Endodermal cell (in vitro differentiated cells): ENCODE measurements at places on chromosomes 3 and 15.

GRCh38 chr3:158491968-158492367 is 79.0 kb upstream of the MLF1 start:
- H3K4me1 ChIP-seq = peaks cover 3% of the 10 kb centered on the region
- no peaks in the 10 kb centered on the region for H3K27me3 ChIP-seq
- H3K27ac ChIP-seq = no peak overlapping the region
- peak overlapping the region; percentile 22 for H3K4me3 ChIP-seq
- DNase-seq = no peak

DNA sequence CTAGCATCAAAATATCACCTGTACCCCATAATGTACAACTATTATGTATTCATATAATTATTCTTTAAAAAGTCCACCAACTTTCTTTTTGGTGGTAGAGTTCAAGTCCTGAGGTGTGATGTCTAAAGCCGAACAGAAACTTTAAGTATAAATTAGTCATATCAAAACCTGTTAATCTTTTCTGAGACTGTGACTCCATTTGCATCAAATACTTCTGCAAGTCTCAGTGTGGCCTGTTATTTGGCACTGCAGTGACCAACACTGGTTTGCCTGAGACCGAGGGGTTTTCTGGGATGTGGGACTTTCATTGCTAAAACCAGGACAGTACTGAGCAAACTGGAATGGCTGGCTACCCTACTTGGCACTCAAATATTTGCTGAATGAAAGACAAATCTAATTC is 7.3 kb downstream of the NGLY1 start:
- H3K27me3 ChIP-seq = no peaks in the 10 kb centered on the region
- H3K4me1 ChIP-seq = no peaks in the 10 kb centered on the region
- peaks cover 46% of the 10 kb centered on the region for H3K36me3 ChIP-seq
- H3K27ac ChIP-seq = no peak overlapping the region
- DNase-seq = no peak
- H3K4me3 ChIP-seq = no peak overlapping the region

- no peaks in the 10 kb centered on the region for H3K27me3 ChIP-seq
- DNase-seq = no peak
- H3K4me1 ChIP-seq = no peaks in the 10 kb centered on the region
- no peak overlapping the region for H3K4me3 ChIP-seq
- no peaks in the 10 kb centered on the region for H3K36me3 ChIP-seq
These were observed 668.7 kb downstream of the OTOL1 start for GRCh38 chr3:162165346-162165745.

- H3K4me1 ChIP-seq = no peaks in the 10 kb centered on the region
- no peaks in the 10 kb centered on the region for H3K36me3 ChIP-seq
- no peak for DNase-seq
- H3K27me3 ChIP-seq = no peaks in the 10 kb centered on the region
- no peak overlapping the region for H3K4me3 ChIP-seq
These were observed 26.2 kb upstream of the ATG7 start for GRCh38 chr3:11245827-11246662.

GRCh38 chr15:84832448-84833040 is 15.4 kb downstream of the ALPK3 start:
- H3K36me3 ChIP-seq = peaks cover 85% of the 10 kb centered on the region
- H3K4me3 ChIP-seq = no peak overlapping the region
- DNase-seq = peak; percentile 11

- H3K4me3 ChIP-seq = no peak overlapping the region
- no peak for DNase-seq
- no peak overlapping the region for H3K27ac ChIP-seq
- no peaks in the 10 kb centered on the region for H3K27me3 ChIP-seq
- H3K4me1 ChIP-seq = no peaks in the 10 kb centered on the region
These were observed 160.6 kb downstream of the SUCLG2 start for GRCh38 chr3:67493808-67494207.

- no peak for DNase-seq
- no peak overlapping the region for H3K4me3 ChIP-seq
- H3K27ac ChIP-seq = no peak overlapping the region
- H3K36me3 ChIP-seq = no peaks in the 10 kb centered on the region
- no peaks in the 10 kb centered on the region for H3K27me3 ChIP-seq
- H3K4me1 ChIP-seq = peaks cover 3% of the 10 kb centered on the region
These were observed 447.3 kb downstream of the TAFA4 start for GRCh38 chr3:68485051-68485450.

- peak overlapping the region; percentile 61 for H3K27ac ChIP-seq
- no peaks in the 10 kb centered on the region for H3K27me3 ChIP-seq
- no peaks in the 10 kb centered on the region for H3K4me1 ChIP-seq
- no peak overlapping the region for H3K4me3 ChIP-seq
- peaks cover 72% of the 10 kb centered on the region for H3K36me3 ChIP-seq
- DNase-seq = no peak
These were observed 35.0 kb upstream of the BSN start for GRCh38 chr3:49519296-49519695.

DNA sequence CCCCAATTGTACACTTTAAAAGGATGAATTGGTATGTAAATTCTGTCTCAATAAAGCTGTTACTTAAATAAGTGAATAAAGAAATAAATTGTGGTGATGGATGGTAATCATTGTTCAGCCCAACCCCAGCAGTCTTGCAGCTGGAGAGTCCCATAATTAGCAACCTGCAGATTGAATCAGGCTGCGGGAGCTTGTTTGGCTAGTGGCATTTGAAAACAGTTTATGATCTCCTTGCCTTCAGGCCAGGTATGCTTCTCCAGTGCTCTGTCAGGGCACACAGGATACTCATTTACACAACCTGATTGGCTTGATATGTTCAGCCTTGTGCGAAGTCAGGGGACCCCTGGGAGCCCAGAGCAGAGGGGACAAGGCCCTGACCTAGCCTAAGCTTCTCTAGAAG is 16.5 kb upstream of the TSEN2 start:
- no peak overlapping the region for H3K4me3 ChIP-seq
- no peak overlapping the region for H3K27ac ChIP-seq
- H3K4me1 ChIP-seq = no peaks in the 10 kb centered on the region
- H3K36me3 ChIP-seq = no peaks in the 10 kb centered on the region

DNA sequence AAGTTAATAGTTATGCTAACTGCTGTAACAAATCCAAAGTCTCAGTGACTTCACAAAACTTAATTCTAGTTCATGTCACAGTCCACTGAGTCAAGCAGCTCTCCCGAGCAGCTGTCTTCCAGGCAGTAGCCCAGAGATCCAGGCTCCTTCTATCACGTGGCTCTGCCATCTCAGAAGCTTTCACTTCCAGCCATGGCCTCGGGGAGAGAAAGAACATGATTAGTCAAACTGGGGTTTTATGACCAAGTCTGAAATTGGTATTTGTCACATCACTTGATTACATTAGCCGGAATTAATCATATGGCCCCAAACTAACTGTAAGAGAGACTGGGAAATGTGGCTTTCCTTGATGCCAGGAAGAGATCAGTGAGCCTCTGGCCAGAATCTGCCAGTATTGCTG is 70.2 kb upstream of the DGKG start:
- no peak for DNase-seq
- H3K4me3 ChIP-seq = no peak overlapping the region
- H3K36me3 ChIP-seq = no peaks in the 10 kb centered on the region
- no peaks in the 10 kb centered on the region for H3K27me3 ChIP-seq
- H3K4me1 ChIP-seq = peaks cover 18% of the 10 kb centered on the region
- H3K27ac ChIP-seq = no peak overlapping the region

DNA sequence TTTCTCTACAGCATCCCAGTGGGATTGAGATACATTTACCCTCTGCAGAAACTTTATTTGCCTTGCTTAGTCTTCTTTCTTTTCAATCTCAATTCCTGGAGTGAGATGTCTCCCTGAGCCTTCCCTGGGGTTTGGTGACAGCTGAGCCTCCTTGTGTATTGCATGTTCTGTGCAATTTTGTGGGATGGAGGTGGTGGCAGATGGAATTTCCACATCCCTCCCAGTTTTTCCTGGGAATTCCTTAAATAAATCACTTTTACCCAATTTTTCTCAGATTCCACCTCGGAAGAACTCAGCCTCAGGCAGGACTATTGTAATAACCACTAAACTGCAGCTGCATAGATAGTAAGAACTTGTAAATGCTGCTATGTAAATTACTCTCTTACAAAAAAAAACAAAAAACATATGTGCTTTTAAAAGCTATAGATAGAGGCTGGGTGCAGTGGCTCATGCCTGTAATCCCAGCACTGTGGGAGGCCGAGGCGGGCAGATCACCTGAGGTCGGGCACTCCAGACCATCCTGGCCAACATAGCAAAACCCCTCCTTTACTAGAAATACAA is 88.5 kb upstream of the ABHD17C start:
- no peak overlapping the region for H3K4me3 ChIP-seq
- no peak overlapping the region for H3K27ac ChIP-seq
- H3K4me1 ChIP-seq = peaks cover 6% of the 10 kb centered on the region
- no peaks in the 10 kb centered on the region for H3K36me3 ChIP-seq

GRCh38 chr3:61444782-61445181 is 116.6 kb upstream of the PTPRG start:
- H3K4me3 ChIP-seq = no peak overlapping the region
- H3K36me3 ChIP-seq = no peaks in the 10 kb centered on the region
- no peak for DNase-seq
- no peaks in the 10 kb centered on the region for H3K4me1 ChIP-seq
- peaks cover 10% of the 10 kb centered on the region for H3K27me3 ChIP-seq

DNA sequence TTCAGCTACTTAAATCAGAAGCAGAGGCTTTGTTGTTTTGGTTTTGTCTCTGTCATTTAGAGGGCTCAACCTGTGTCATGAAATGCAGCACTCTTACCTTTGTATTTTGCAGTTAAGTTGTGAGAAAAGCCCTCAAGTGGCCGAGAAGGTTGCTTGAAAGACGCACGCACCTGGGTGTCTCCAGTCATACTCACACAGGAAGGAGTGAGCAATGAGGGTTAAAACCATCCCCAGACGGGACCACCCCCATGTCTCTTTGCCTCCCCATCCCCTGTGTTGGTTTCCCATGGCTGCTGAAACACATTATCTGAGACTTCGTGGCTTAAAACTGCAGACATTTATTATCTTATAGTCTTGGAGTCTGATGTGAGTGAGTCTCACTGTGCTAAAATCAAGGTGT is 376.1 kb upstream of the CFAP20DC start:
- H3K4me3 ChIP-seq = no peak overlapping the region
- H3K27ac ChIP-seq = no peak overlapping the region
- no peaks in the 10 kb centered on the region for H3K36me3 ChIP-seq

DNA sequence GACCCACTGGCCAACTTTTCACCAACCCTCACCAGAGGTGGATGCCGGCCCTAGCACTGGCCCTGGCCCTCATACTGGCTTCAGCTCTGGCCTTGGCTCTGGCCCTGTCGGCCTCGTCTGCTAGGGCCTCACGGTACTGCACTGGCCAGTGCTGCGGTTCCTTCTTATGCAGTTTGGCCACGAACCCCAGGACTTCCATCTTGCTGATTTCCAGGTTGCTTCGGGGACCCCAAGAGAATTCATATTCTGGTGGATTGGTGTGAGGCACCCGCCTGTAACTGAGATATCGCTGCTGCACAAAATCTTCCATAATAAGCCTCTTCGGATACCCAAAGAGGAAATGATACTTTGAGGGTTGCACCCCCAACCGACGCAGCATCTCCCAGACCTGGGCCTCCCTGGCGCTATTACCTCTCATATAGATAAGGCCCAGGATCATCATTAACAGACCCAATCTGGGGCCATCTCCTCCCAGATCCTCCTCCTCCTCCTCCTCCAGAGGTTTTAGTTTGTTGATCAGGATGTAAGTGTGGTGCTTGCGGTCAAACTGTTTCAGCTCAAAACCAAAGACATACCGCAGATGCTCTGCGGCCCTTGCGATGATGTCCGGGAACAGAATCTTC is 883 bp downstream of the MAGEF1 start:
- no peak for DNase-seq
- no peaks in the 10 kb centered on the region for H3K27me3 ChIP-seq
- peak overlapping the region; percentile 93 for H3K27ac ChIP-seq
- H3K36me3 ChIP-seq = peaks cover 18% of the 10 kb centered on the region
- no peaks in the 10 kb centered on the region for H3K4me1 ChIP-seq

DNA sequence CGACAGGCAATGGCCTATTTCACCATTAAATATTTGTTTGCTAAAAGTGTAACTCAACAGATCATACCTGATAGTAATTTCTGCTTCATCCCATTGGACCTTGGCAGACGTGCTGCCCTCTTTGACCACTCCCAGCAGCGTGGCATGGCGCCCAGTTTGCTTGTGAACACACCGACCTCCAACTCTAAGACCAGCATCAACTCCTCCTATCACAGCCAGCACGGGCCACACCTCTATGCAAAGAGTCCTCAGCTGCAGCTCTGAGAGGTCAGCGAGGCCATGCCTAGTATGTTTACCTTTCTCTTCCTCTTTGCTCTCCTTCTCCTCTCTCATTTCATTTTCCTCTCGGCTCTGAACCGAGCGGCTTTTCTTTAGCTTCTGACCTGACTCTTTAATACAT is 80.6 kb downstream of the FBXL22 start:
- H3K36me3 ChIP-seq = peaks cover 60% of the 10 kb centered on the region
- no peak overlapping the region for H3K4me3 ChIP-seq
- H3K4me1 ChIP-seq = no peaks in the 10 kb centered on the region
- no peaks in the 10 kb centered on the region for H3K27me3 ChIP-seq
- no peak overlapping the region for H3K27ac ChIP-seq
- peak; percentile 45 for DNase-seq

- H3K27me3 ChIP-seq = no peaks in the 10 kb centered on the region
- peaks cover 47% of the 10 kb centered on the region for H3K36me3 ChIP-seq
- H3K4me1 ChIP-seq = no peaks in the 10 kb centered on the region
- H3K27ac ChIP-seq = no peak overlapping the region
These were observed 11.4 kb upstream of the SPTBN5 start for GRCh38 chr15:41905036-41905793.

- H3K4me1 ChIP-seq = peaks cover 6% of the 10 kb centered on the region
- H3K4me3 ChIP-seq = no peak overlapping the region
- DNase-seq = no peak
- H3K36me3 ChIP-seq = no peaks in the 10 kb centered on the region
- H3K27ac ChIP-seq = no peak overlapping the region
These were observed 262.4 kb downstream of the SLC9A9 start for GRCh38 chr3:143585720-143586456.

- H3K4me3 ChIP-seq = no peak overlapping the region
- peaks cover 4% of the 10 kb centered on the region for H3K4me1 ChIP-seq
- H3K27me3 ChIP-seq = no peaks in the 10 kb centered on the region
These were observed 15.3 kb downstream of the IGDCC3 start for GRCh38 chr15:65362491-65362890.
